D721Med (cell line): ENCODE measurements at places on chromosomes 13 and 19.

GRCh38 chr13:110001670-110002275 is 215.4 kb upstream of the IRS2 start:
- no peak for DNase-seq

GRCh38 chr13:39257642-39258041 is 219.4 kb downstream of the NHLRC3 start:
- no peak for DNase-seq

- DNase-seq: no peak
Observed at GRCh38 chr13:69589531-69590235, 517.9 kb upstream of the ATXN8OS start.

DNA sequence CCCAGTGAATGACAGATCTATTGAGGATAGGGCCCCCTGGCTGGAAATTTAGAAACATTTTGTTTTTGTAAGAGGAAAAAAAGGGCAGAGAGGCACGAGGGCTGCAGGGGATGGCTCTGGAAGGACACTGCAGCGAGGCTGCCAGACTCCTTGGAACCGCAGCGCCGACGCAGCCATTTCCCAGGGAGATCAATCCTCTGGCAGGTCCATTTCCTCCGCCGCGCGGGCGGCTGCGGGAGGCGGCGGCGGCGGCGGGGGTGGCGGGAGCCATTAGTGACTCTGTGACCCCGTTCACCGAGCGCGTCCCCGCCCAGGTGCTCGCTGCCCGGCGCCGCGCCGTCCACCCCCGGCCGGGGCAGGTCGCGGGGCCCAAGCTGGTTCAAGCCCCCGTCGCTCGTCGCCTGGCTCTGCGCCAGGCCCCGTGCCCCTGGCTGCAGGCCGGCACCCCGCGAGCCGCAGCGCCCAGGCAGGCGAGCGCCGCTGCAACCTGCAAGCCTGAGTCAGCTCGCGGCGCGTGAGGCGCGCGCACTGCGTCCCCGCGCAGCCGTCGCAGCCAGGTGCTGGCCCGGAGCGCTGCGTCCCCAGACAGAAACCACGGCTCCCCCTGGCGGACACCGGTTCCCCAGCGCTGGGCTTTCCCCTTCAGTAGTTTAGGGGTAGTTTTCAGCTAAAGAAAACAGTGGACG is 192.6 kb downstream of the KATNAL1 start:
- DNase-seq: peak; percentile 41

- DNase-seq: no peak
Observed at GRCh38 chr13:70191034-70191433, 82.8 kb upstream of the KLHL1 start.

GRCh38 chr13:84430446-84430845 is 548.2 kb upstream of the SLITRK1 start:
- DNase-seq: no peak

GRCh38 chr19:47107202-47107952 is 6.2 kb downstream of the ZC3H4 start:
- DNase-seq: no peak

- DNase-seq: no peak
Observed at GRCh38 chr13:44312834-44313551, 60.6 kb upstream of the SERP2 start.

- no peak for DNase-seq
Observed at GRCh38 chr13:40485611-40486517, 180.6 kb downstream of the FOXO1 start.

GRCh38 chr13:105638426-105638825 is 897.0 kb downstream of the EFNB2 start:
- no peak for DNase-seq

- DNase-seq: no peak
Observed at GRCh38 chr19:37983153-37983552, 76.1 kb downstream of the SIPA1L3 start.

GRCh38 chr19:35645680-35646511 is 2.2 kb upstream of the COX6B1 start:
- no peak for DNase-seq

DNA sequence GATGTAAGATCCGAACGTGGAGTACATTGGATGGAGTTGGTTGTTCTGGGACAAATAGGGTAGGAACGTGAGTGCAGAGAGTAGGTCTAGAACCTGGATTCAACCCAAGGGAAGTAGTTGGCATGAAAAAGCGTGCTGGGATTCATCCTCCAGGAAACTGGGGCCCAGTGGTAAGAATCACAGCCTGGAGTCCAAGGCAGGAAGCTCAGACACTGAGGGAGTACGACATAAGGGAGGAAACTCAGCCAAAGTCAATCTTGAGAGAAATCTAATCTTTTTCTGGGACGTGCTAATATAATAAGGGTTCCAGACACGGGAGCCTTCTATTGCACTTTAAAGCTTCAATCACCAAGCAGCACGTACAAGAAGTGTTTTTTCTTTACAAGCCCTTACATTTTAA is 46.4 kb downstream of the DLEU7 start:
- DNase-seq: no peak

DNA sequence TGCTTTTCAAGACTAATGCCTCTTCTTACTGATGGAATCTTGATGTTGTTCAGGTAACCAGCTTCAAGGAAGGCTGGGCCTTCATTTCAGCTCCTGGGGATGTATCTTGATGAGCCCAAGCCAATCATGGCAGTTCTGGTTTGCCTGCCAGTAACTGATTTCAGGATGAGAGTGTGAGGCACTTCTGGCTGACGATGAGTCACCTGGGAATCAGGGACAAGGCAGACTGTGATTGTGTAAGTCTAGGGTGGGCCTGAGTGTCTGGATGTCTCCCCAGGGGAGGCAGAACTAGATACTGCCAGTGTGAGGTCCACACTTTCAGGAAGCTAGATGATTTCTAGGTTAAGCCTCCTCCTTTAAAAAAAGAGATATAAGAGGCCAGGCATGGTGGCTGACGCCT is 77.3 kb upstream of the KL start:
- no peak for DNase-seq

GRCh38 chr13:60869225-60869624 is 472.2 kb downstream of the TDRD3 start:
- DNase-seq: no peak

DNA sequence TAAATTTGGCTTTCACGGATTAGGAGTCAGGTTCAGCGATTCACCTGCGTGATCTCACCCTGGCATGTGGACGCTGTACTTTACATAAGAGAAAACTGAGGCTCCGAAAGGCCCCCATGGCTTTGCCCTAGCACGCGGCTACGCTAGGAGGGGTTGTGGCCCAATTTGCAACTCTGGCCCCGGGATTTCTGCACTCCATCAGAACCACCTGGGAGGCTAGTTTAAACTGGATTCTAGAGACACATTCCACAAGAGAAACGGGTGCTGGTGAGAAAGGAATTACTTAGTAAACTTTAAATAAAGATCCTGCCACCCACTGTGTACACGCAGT is 6.2 kb downstream of the BCL3 start:
- no peak for DNase-seq

DNA sequence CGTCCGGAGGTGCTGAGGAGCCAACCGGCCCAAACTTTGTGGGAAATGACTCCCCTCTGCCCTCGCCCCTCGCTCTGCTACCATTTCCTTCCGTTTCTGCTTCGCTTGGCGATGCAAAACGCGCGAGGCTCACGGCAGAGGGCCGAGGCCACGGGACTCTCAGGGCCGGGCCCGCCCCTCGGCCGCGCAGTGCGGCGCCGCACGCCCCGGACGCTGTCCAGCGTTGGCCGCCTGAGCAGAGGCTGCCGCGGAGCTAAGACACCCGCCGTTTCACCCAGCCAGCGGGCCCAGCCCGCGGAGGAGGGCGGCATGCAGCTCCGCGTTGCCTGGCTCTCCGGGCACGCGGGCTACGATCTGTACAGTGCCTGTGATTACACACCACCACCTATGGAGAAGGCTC is 2.1 kb upstream of the ZNF578 start:
- DNase-seq: no peak

DNA sequence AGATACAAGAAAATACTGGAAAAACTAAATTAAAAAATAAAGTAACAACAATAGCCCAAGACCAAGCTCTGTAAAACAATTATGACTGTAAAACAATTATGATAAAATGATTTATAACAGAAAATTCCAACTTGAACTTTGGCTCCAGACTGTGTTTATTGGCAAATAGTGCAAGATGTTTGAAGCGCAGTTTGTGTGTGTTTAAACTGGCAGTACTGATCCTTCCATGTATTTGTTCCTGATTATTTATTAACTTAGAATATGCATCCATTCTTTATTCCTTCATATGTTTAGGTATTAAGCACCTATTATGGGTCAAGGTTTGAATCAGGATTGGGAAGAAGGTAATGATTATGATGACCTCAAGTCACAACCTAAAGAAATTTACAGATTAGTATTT is 37.8 kb downstream of the ZNF582 start:
- no peak for DNase-seq

GRCh38 chr19:54158812-54159351 is 639 bp downstream of the LENG1 start:
- no peak for DNase-seq

GRCh38 chr19:31436121-31436776 is 87.0 kb upstream of the TSHZ3 start:
- no peak for DNase-seq

DNA sequence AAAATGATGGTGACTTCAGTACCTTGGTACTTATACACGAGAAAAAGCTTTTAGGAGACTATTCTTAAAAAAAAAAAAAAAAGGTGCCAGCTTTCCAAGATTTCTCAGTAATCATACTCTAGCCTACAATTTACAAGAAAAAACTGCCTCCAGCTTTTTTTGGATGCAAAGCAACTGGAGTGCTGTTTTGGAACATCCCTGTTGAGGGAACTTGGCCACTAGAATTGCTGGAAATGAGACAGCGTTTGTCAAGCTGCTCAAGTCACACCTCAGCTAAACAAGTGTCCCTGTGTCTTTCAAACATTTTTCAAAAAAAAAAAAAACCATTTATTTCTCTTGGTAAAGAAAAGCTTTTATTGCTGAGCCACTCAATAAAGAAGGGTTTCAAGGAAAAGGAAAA is 413.1 kb upstream of the ARGLU1 start:
- DNase-seq: no peak

GRCh38 chr13:81596224-81596753 is 1255.4 kb upstream of the SPRY2 start:
- no peak for DNase-seq

GRCh38 chr13:34422956-34423355 is 519.1 kb upstream of the NBEA start:
- DNase-seq: no peak

- no peak for DNase-seq
Observed at GRCh38 chr13:48808683-48809082, 155.0 kb downstream of the CYSLTR2 start.

- DNase-seq: no peak
Observed at GRCh38 chr19:30682146-30682998, 310.2 kb downstream of the ZNF536 start.

DNA sequence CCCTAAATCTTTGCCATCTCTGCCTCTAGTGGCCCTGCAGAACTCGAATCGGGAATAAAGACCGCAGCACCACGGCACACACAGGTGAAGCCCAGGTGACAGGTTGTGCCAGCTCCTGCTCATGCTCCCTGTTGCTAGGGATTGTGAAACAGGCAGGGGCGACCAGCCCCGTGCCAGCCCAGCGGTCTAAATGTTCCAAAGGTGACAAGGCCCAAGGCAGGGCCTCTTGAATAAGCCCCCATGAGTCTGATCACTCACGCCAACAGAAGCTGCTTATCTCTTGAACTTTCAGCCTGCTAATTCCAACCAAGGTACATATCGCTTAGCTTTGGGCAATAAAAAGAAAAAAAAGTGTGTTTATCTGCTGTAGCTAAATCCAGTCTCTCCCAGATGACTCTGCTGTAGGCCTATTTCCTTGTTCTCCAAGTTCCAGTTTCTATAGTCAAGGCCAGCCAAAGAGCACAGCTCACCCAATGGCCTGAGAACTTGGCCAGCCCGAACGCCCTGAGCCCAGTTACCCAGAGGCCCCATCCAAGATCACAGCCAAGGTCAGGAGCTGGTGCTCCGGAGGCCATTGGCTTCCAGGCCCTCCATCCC is 191.1 kb upstream of the GPR12 start:
- DNase-seq: no peak

GRCh38 chr13:46489586-46490023 is 63.4 kb upstream of the LRCH1 start:
- no peak for DNase-seq

GRCh38 chr19:16619457-16619856 is 8.5 kb downstream of the MED26 start:
- no peak for DNase-seq

- DNase-seq: no peak
Observed at GRCh38 chr13:40784540-40784939, 4.9 kb upstream of the SLC25A15 start.

- no peak for DNase-seq
Observed at GRCh38 chr13:47837104-47837880, 163.8 kb downstream of the SUCLA2 start.
